Smooth muscle cell of the brain vasculature (primary cell): ENCODE measurements at places on chromosomes 4 and X.

DNA sequence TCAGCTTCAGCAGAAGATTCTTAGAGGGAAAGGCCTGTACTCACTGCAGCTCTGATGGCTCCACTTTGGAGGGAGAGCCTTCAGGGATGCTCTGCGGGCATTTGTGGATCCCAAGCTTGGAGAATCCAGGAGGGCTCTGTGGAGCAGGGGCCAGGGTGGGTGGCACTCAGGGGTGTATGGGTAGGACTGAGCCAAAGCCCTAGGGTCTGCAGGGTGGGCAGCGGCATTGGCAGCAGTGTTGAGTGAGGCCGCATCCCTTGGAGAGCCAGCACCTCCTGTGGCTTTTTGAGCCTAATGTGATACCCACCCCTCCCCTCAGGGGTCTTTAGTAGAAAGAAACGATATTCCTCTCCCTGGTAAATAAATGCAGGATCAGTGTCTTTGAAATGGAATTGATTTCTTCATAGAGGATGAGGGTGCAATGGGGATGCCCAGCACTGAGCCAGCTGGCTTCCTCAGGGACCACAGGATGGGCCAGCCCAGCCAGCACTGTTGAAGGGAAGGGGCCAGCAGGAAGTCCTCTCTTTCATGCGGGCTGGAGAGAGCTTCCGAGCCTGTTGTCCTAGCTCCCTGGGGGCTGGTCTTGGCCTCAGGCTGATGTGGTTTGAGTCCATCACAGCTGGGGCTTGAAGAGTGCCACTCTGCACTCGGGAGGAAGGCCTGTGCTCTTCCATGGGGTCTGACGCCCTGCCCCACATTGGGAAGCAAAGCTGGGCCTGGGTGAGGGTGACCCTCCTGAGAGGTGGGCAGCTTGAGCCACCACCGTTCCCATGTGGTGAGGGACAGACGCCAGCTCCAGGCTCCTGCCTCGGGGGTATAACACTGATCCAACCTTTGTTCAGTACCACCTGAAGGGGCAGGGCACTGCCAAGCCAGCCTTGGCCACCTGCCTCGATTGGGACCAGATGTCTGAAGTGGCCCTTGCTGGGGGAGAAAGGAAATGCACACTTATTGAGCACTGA is 49.5 kb downstream of the PSAPL1 start:
- DNase-seq = no peak

DNA sequence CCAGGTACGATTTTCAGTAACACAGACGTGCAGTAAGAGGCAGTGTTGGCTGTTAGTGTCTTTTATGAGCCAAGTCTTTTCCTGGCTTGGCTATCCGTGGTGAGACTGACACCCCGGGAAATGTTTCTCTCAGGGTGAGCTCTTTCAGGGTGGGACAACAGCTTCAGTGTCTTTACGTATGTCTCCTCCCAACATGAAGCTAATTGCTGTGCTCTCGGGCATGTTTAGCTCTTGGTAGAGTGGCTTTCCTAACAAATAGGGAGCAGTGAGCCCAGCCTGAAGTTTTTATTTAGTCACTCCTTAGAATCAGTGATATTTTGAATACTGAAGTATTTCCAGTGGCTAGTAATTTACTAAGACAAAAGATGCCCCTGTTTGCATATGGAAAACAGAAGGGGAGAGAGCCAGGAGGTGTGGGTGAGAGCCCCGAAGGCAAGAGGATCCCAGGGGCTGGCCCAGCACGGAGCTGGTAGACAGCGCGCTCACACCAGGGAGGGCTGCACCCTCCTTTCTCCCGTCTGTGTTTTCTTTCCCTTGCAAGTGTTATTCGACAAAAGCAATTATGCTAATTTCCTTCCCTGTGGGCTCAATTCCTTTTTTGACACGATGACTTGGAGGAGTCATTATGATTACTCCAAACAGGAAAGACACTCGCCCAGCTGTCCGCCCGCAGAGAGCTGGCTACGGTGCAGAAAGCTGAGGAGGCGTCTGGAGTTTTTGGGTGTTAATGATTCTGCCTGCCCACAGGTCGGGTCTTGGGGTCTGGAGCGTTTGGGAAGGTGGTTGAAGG is 47.7 kb downstream of the PDGFRA start:
- no peak for DNase-seq

- no peak for DNase-seq
These were observed 66.4 kb upstream of the HHIP start for GRCh38 chr4:144579411-144580030.

- DNase-seq = no peak
These were observed 123.5 kb upstream of the JADE1 start for GRCh38 chr4:128686032-128686465.

DNA sequence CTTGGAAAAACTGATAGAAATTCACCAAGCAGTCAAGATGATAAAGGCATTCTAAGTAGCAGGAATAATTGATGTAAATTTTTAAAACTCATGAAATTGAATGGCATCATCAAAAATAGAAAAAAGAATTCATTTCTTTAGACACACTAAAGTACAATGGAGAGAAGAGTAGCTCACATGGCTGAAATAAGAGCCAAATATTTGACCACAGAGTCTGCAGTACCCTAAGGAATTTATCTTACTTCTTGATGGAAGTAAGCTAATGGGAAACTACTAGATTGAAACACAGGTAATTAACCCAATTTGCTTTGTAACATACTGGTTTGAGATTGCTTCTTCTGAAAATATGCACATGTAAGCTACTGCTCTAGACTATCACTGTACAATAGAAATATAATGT is 70.8 kb upstream of the GPM6A start:
- DNase-seq = no peak

- DNase-seq = peak; percentile 55
These were observed 55.9 kb downstream of the FGFBP1 start for GRCh38 chr4:15882675-15883086.

- no peak for DNase-seq
These were observed 460.1 kb downstream of the NAF1 start for GRCh38 chr4:162706632-162707031.

DNA sequence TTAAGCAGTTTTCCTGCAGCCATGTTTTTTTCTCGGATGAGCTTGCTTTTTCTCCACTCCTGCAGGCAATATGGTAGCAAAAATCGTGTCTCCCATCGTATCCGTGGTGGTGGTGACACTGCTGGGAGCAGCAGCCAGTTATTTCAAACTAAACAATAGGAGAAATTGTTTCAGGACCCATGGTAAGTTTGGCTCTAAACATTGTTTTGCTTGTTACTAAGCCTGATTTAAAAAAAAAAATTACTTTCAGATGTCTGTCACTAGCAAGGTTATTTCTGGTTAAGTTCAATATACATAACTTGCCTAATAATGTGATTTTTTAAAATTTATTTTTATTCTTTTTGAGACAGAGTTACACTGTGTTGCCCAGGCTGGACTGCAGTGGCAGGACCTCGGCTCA is 17.5 kb upstream of the GYG2 start:
- DNase-seq = no peak

DNA sequence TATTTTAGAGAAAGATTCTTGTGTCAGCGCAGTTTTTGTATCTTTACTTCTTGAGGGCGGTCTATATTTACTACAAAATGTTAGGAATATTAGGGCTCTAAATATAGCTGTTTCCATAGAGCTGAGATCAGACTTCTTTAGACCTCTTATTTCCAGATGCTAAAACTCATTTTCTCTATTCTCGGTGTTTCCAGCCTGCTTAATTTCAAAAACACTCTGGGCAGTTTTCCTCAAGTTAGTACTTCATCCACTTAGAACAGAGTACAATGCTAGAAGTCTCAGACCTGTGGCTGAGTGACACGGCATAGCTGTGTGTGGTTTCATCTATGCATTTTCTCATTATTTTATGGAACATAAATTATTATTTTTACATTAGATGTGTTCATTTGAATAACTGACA is 346.6 kb downstream of the PABPC4L start:
- DNase-seq = no peak

DNA sequence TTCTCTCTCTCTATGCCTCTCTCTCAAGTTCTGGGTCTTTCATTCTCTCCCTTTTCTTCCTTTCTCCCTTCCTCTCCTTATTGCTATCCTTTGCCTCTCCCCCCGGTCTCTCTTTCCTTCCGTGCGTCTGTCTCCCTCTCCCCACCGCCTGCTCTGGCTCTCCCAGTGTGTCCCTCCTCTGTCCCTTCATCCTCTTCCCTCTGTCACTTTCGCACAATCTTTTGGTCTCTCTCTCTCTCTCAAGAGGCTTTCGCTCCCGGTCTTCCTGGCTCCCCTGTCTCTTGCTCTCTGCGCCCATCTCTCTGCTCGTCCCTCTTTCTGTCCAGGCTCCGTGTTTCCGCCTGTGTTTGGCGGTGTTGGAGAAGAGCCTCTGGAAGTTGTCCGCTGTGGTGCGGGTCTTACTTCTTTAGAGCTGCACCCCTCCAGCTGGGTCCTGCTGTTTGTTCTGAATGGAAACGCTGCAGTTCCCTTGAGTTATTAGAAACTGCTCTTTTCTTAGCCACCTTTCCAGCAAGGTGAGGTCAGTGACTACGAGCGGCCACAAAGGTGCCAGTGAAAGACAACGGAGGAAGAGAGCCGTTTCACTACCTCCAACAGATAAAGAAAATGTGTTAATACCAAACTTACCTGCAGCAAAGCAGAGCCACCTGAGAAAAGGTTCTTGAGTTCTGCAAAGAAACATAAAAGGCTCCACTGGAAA is 1.1 kb downstream of the BMPR1B start:
- no peak for DNase-seq

DNA sequence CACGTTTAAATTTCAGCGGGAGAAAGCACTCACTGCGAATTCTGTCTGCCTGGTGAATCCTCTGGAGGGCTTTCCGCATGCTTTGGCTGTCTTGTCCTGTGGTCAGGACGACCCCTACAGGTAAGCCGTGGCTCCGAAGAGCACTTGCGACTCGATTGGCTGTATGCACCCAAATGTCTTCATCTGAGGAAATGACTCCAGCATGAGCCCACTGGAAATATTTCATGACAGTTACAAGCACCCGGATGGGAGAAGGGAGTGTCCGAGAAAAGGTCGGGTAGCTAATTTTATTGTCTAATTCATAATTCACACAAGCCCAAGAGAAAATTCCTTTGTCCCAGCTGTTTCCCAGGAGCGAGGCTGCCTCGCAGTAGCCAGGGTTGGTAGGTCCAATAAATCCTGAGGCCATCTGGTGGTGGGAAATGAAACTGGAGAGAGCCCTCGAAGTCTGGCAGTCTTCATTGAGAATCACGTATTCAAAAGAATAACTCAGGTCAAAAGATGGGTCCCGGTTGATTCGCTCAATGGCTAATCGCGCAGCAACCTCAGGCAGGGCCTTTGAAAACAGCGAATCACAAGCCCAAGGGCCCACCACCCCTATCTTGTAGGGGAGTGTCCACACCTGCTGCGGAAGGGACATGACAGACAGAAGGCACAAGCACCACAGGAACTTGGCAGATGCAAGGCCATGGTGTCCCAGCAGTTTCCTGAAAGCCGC is 6.6 kb downstream of the GUCY2F start:
- DNase-seq = peak; percentile 36

DNA sequence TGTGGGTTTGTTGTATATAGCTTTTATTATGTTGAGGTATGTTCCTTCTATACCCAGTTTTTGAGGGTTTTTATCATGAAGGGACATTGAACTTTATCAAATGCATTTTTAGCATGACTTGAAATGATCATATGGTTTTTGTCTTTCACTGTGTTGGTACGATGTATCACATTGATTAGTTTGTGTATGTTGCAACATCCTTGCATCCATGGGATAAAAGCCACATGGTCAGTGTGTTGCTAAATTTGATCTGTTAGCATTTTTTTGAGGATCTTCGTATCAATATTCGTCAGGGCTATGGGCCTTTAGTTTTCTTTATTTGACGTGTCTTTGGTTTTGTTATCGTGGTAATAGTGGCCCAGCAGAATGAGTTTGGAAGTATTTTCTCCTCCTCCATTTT is 11.3 kb upstream of the BLTP1 start:
- no peak for DNase-seq

DNA sequence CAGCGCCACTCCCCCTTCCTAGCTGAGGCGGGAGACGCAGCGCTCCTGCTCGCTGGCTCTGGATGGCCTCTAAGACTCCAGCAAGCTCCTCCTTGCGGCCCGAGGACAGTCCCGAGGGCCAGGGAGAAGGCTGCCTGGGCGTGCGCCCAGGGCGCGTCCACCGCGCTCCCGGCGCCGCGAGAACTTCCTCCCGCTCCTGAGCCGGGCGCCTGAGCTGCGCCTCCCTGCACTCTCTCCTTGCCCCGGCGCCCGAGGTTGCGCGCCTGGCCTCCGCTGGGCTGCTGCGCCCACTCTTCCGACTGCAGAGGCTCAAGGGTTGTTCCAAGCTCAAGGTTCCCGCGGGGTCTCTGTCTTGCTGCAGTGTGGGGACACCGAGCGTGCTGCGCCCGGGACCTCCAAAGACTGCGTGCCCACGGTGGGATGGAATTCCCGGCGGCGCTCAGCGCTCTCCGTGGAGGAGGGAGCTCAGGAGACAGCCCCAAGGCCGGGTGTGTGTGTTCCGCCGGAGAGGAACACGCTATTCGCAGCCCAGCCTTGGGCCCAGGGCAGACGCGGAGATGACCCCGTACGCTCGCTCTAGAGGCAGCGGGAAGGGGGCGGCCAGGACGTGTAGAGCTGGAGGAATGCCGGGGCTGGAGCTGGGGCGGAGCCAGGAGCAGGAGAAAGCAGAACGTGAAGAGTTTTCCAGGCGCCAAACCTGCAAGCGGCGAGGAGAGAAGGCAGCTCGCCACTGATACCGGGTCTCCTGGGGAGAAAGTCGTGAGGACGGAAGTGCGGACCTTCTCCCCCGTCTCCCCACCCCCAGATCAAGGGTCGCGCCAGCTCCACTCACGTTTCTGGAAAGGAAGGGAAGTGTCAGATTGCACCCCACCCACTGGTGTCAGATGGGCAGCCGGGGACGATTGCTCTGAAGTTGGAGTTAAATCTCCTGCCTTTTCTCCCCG is at the start of gene ARHGAP6:
Gene ARHGAP6 (minus strand): TSS at position 753 of the 944 bp plus-strand sequence. CDS start 1,092 bp downstream, outside the sequence.
- no peak for DNase-seq

- DNase-seq = no peak
These were observed 93.3 kb downstream of the TTC29 start for GRCh38 chr4:146852360-146852759.

- no peak for DNase-seq
These were observed 2.1 kb downstream of the KLHL34 start for GRCh38 chrX:21655901-21656586.

GRCh38 chrX:12681047-12681446 is 110.2 kb upstream of the PRPS2 start:
- no peak for DNase-seq

DNA sequence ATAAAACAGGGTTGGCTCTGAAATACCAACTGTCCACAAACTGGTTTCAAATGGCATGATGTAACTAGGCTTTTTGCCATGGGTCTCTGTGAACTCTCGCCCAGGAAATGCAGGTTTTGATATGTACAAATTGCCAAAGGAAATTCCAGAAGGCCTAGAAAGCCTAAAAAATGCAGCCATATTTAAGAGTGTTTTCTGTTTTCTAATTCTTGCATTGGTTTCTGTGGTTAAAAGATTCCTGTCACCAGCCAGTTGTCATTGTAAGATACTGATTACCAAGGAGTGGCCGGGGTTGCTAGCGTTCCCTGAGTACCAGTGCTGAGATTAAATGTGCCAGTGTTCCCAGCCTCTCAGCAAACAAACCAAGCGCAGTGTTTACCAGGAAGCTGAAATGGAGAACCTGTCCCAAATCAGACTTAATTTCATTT is 53.9 kb upstream of the SORBS2 start:
- DNase-seq = no peak

- DNase-seq = no peak
These were observed 179.6 kb downstream of the GASK1B start for GRCh38 chr4:157992948-157993839.
